ENCODE measurements at places on chromosomes 12 and 14. TPM values are rescaled to one million over a fixed set of nuclear protein-coding genes. Genes with fewer than 3 reads are reported as not detected.

Gene RBP5
- total RNA-seq: 0.12 TPM

Gene GZMB
- not detected for total RNA-seq

Gene NRL
- 1.00 TPM for total RNA-seq

Gene GPR135
- 3.0 TPM for total RNA-seq

Gene KCNC2
- total RNA-seq: 0.50 TPM

Gene DENND5B
- total RNA-seq: 7.9 TPM

Gene DPF3
- total RNA-seq: 3.1 TPM

Gene KCNMB4
- total RNA-seq: 1.00 TPM

Gene ENDOU
- under 0.01 TPM for total RNA-seq

Gene KRT78
- total RNA-seq: not detected

Gene CMAS
- total RNA-seq: 29.1 TPM

Gene AICDA
- not detected for total RNA-seq

Gene HOXC4
- not detected for total RNA-seq

Gene CLEC2B
- total RNA-seq: 13.9 TPM

Gene TSPAN19
- total RNA-seq: 0.25 TPM

Gene RAD51AP1
- 41.9 TPM for total RNA-seq

Gene DTX3
- 23.1 TPM for total RNA-seq

Gene RHOF
- total RNA-seq: 10.8 TPM

Measured in uterine smooth muscle cell (primary cell).